ENCODE measurements at places on chromosomes 16 and 17.

DNA sequence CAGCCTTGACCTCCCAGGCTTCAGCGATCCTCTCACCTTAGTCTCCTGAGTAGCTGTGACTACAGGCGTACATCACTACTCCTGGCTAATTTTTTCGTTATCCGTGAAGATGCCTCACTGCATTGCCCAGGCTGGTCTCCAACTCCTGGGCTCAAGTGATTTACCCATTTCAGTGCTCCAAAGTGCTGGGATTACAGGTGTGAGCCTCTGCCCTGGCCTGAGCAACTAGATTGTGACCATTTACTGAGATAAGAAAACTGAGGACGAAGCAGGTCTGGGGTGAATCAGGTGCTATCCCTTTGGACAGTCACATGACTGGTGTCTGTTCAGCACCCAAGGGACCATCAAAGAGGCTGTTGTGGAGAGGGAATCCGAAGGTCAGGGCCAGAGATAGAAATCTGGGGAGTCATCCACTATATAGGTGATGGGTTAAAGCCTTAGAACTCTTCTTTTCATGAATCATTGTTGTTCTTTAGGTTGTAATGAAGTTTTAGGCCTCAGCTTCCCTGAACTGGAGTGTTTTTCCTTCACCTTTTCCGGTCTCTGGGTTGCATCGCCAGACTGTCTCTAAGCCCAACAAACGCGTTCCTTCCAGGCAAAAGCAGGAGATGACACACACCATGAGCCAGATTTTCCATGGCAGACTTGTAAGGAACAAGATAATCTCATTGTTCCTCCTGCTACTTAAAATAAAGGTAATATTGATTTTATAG is 62.5 kb downstream of the FTO start:
- no peak for DNase-seq

DNA sequence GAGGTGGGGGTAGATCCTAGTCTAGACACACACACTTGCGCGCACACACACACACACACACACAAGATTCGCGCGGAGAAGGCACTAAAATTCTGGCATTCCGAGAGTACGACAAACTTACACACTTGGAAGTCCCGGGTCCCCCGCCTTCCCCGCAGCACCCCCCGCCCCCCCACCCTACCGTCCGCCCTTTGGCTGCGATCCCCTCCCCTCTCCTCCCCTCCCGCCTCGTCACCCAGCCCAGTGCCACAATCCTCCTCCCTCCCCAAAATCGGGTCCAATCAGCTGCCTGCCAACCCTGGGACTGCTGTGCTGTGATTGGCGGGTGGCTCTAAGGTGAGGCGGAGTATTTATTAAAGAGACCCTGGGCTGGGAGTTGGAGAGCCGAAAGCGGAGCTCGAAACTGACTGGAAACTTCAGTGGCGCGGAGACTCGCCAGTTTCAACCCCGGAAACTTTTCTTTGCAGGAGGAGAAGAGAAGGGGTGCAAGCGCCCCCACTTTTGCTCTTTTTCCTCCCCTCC is at the start of gene SOX9:
Gene SOX9 (plus strand): TSS at position 379 of the 522 bp plus-strand sequence. CDS start 372 bp downstream, outside the sequence.
- peak; percentile 98 for DNase-seq

DNA sequence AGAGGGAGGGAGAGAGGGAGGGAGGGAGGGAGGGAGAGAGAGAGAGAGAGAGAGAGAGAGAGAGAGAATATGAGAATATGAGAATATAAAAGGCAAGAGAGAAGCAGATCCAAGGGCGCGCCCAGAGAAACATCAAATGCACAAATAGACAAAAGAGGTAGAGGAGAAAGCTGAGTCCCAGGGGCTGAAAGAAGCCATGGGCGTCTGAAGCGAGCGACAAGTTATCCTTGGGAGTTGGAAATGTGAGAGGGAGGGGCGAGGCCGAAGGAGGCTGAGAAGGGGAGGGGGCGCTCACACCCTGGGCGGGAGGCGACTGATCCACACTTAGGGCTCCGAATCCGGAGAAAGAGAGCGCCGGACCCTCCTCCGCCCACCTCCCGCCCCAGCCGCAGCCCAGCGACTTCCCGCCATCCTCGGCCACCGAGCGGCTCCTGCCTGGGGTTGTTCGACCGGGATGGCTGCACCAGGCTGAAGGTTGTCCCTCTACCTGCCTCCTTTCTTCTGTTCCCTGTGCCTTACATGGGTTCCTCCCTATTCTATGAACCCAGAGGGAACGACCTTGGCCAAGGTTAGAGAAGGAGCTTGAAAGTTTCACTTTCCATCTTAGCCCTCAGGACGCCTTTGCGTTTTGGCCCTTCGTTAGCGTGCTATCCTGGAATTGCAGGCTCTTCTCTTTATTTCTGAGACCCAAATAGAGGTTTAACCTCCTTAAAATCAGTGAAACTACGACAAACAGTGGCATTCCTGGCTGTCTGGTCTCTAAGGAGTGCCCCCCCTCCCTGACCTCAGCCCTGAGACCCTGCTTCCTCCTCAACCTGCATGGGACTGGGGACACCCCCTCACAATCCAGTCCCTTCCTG is 21.2 kb upstream of the HOXB9 start:
- no peak for DNase-seq

- peak; percentile 16 for DNase-seq
Observed at GRCh38 chr17:32609085-32609484, 122.3 kb downstream of the CDK5R1 start.

DNA sequence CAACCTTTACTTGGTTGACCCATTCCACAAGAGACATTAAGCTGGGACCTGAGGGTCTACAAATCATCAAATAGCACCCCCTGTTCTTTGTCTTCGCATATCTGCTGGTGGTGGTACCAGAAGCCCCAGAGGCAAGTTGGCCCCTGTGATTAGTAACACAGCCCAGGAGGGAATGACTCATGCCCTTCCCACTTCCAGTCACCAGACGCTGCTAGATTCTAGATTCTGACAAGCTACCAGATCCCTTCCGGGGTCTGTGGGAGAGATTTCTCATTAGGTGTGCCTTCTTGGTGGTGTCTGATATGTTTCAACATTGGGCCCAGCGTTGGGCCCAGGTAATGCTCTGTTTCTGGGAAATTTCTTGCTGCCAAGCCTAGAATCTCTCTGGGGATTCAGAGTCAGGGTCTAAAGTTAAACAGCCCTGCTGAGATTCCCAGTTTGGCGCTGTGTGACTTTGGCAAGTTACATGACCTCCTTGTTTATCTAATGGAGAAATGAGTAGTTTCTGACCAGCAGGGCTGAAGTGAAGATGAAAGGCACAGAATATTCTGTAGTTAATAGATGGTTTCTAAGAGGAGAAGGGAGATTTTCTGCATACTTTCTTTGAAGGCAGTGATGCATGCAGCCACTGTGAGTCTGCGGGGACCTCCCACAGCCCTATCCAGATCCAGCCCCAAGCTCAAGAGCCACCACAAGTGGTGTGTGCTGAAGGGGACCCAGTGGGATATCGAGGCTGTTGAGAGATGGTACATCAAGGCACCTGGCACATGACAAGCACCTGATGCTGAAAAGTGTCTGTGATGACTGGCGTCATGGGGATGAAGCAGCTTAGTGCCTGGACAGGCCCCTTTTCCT is 3.9 kb downstream of the TRPV2 start:
- no peak for DNase-seq

- DNase-seq, result no peak
Observed at GRCh38 chr17:43395165-43395564, 3.6 kb upstream of the ARL4D start.

DNA sequence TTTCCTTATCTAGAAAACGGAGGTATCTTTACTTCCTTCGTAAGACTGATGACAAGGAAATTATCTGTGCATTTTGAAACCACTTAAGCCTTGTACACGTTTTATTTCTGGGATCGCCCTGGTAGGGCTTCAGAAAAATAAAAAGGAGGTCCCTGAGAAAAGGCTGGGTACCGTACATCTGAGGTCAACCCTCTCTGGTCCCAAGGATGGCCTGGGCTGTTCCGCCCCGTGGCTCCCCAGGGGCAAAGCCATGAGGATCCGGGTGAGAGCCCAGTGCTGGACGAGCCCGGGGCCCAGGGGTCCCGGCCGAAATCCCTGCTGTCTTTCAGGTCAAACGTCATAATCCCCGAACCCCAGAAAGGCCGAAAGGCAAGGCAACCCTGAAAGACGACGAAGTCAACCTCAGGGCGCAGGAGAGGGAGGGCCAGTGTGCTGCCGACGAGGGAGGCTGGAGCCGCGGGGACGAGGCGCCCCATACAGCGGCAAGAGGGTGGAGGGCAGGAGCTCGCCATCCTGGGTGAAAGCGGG is 656 bp upstream of the FUS start:
- DNase-seq, result peak; percentile 26

DNA sequence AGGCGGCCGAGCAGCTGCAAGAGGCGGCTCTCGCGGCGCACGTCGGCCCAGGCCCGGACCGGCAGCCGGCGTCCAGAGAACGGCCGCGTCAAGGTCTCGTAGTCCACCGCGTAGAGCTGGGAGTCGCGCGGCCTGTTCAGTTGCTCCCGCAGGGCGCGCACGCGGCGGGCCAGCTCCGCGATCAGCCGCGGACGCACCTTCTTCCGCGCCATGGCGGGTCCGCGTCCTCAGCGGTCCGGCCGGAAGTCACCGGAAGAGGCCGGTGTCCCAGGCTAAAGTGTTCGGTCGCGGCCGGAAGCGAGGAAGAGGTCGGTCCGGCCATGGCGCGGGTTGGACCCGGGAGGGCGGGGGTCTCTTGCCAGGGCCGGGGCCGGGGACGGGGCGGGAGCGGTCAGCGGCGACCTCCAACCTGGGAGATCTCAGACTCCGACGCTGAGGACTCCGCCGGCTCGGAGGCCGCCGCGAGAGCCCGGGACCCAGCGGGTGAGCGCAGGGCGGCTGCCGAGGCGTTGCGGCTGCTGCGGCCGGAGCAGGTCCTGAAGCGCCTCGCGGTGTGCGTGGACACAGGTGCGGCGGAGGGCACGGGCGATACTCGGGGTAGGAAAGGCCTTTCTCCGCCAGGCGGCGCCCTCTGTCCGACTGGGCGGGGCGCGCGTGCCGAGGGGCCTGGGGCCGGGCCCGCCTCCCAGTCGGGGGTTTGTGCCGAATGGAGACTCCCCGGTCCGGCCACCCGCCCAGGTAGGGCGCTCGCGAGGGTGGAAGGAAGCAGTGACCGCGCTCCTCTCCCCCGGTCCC is at the start of gene MRPS34:
Gene MRPS34 (minus strand): TSS at position 227 of the 795 bp plus-strand sequence. CDS start 15 bp downstream, at position 212.
- DNase-seq, result peak; percentile 93

- no peak for DNase-seq
Observed at GRCh38 chr16:69568676-69569075, 2.9 kb downstream of the NFAT5 start.

DNA sequence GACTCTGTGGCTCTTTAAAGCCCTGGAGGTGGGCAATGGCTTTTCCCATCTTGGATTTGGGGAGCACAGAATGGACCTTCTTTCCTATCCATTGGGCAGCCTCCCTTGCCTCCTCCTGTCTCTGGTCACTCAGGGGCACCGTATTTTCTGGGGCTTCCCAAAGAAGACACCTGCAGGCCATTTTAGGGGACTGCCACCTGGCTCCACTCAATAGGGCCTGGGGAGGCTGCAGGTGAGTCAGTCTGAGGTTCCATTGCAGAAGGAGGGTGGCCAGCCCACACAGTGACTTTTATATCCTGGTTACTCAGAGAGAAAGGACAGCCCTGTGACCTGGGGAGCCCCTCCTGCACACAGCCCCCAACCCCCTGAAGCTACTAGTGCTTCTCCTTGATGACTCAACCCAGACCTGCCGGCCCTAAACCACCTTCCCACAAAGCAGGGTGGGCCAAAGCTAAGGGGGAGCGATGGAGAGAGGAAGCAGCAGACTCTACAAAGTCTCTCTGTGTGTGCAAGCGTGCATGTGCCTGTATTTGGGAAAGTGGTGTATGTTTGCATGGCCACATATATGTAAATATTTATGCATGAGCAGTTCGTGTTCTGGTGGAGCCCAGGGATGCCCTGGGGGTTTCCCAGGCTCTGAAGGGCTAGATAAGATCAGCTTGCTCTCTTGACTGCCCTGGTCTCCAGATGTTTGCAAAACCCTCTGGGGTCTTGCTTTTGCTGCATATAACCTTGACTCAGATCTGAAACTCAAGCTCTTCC is 5.0 kb downstream of the CX3CL1 start:
- DNase-seq, result peak; percentile 31

- DNase-seq, result no peak
Observed at GRCh38 chr17:78977681-78977943, 2.1 kb downstream of the LGALS3BP start.

DNA sequence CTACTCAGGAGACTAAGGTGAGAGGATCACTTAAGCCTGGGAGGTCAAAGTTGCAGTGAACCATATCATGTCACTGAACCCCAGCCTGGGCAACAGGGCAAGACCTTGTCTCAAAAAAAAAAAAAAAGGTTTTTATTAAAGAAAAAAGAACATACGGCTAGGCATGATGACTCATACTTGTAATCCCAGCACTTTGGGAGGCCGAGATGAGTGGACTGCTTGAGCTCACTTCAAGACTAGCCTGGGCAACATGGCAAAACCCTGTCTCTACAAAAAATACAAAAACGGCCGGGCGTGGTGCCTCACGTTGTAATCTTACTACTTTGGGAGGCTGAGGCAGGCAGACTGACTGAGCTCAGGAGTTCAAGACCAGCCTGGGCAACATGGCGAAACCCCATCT is 38.4 kb downstream of the RANBP10 start:
- no peak for DNase-seq

- DNase-seq, result no peak
Observed at GRCh38 chr17:9948928-9949327, 43.9 kb upstream of the RCVRN start.

- DNase-seq, result no peak
Observed at GRCh38 chr17:17114592-17115225, 72.5 kb downstream of the MPRIP start.

DNA sequence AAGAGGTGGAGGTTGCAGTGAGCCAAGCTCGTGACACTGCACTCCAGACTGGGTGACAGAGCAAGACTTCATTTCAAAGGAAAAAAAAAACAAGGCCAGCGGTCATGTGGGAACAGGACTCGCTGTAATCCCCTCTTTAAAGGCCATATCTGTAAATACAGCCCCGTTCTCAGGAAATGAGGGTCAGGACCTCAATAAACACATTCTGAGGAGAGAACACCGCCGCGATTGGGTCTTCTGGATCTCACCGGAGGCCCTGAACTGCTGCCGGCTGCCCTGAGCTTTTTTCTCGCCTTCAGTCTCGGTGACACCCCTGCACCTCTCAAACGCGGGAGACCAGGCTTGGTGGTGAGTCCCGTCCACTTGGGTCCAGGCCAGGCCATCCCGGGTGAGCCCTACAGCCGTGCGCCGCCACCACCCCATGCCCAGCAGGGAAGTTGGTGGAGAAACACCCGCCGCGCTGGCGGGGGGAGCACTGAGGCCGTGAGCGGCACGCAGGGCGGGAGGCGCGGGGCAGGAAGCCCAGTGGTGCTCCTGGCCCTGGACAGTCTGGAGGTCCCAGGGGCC is 28.4 kb downstream of the SLC25A10 start:
- DNase-seq, result no peak

Data from tongue (tissue), 3 donors.